Lung (tissue), 17 donors: ENCODE measurements at places on chromosomes 12 and 14. TPM values are rescaled to one million over a fixed set of nuclear protein-coding genes. Genes with fewer than 3 reads are reported as not detected.

CEBPE gene
- polyA plus RNA-seq: 0.16 TPM

NOP9 gene
- polyA plus RNA-seq: 12.1 TPM

SAMD15 gene
- 1.2 TPM for polyA plus RNA-seq

TOMM20L gene
- not detected for polyA plus RNA-seq

OR6C2 gene
- not detected for polyA plus RNA-seq

GPR137C gene
- polyA plus RNA-seq: 0.59 TPM

SHMT2 gene
- polyA plus RNA-seq: 56.6 TPM

TAS2R50 gene
- not detected for polyA plus RNA-seq

ADAM21 gene
- polyA plus RNA-seq: not detected

MYH6 gene
- polyA plus RNA-seq: 0.25 TPM

RHOJ gene
- polyA plus RNA-seq: 12.7 TPM

SLCO1A2 gene
- not detected for polyA plus RNA-seq

ZNF140 gene
- polyA plus RNA-seq: 14.0 TPM

MAP1LC3B2 gene
- 1.1 TPM for polyA plus RNA-seq

SLC6A13 gene
- 0.46 TPM for polyA plus RNA-seq

TMEM229B gene
- polyA plus RNA-seq: 3.5 TPM

PTPRO gene
- polyA plus RNA-seq: 2.7 TPM

SPRING1 gene
- polyA plus RNA-seq: 66.0 TPM

PLCZ1 gene
- not detected for polyA plus RNA-seq
